ENCODE measurements at places on chromosomes 7 and 10.

DNA sequence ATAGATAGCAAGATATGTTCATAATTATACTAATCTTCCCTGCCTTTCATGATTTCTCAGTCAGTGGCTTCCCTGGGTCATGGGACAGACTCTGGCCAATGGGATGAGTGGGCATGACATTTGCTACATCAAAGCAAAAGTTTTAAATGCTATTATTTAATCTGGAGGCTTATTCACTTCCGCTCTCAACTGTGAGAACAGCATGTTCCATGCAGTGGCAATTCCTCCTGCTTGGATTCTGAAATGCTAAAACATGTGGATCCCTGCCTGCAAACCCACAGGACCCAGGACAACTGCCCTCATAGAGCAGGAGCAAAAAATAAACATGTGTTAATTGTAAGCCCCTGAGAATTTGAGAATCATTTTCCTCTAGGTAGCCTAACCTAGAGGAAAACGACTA, 1412.4 kb upstream of the CELF2 start:
- no peak for DNase-seq

DNA sequence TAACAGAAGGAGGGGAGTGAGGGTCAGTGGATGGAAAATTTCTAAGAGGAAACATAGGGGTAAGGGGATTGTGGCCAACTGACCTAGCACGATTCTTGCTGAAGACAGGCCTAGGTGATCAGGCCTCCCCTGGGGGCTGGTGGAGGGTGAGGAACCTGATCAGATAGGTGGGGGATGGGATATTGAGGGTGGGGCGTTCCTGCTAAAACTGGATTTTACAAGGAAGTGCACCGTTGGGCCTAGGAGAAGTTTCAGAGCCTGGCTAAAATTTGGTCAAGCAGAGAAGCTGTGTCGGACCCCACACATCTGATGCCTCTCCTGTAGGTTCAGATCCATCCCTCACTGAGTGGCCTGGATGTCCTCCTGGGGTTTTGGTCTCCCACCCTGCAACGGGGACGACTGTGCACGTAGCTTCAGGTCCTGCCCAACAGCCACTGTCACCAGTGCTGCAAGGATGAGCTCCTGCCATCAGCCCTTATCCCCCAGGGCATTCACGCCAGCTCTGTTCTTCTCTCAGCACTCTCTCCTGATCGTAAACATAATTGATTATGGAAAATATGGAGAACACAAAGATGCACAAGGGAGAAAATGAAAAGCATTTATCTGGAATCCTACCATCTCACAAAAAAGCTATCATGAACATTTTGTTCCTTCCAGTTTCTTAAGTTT, 89.9 kb downstream of the ADCY1 start:
- no peak for DNase-seq

- no peak for DNase-seq
Observed at GRCh38 chr7:94301024-94301586, 93.6 kb upstream of the COL1A2 start.

GRCh38 chr7:107014387-107015023, 30.0 kb upstream of the PRKAR2B start:
- no peak for DNase-seq

DNA sequence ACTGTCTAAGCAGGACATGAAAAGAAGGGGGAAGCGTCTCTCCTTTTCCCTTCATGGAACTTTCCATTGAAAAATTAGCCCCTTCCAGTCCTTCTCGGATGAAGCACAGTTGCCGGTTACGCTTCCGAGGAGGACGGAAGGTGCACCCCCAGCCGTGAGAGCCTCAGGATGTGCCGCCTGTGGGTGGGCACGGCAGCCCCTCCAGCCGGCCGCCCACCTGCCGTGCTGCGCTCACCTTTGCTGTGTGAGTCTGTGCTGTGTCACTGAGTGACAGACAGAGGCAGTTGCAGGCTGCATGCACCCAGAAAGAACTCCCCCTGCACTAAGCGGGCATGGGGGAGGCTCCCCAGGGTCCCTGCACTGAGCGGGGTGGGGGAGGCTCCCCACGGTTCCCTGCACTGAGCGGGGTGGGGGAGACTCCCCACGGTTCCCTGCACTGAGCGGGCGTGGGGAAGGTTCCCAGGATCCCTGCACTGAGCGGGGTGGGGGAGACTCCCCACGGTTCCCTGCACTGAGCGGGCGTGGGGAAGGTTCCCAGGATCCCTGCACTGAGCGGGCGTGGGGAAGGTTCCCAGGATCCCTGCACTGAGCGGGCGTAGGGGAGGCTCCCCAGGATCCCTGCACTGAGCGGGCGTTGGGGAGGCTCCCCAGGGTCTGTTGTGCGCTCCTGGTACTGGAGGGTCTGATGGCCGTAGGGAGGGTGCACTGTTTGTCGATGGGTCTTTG, 74.2 kb downstream of the DNAJB6 start:
- no peak for DNase-seq

DNA sequence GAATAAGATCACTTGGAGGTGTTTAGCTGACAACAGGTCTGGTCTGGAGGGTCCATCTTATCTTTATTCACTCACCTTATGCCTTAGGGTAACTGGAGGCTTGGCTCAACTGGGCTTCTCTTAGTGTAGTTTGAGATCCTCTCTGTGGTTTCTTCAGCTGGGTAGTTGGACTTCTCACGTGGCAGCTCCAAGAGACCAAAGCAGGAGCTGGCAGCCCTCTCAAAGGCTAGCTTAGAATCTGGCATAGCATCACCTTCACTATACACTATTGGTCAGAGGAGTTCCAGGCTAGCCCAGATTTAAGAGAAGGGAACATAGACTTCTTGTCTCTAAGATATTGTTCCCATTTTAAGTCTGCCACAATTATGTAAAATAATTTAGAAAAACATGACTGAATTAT, 16.4 kb downstream of the ADK start:
- no peak for DNase-seq

- DNase-seq = no peak
Observed at GRCh38 chr7:138661069-138661635, 40.0 kb downstream of the SVOPL start.

DNA sequence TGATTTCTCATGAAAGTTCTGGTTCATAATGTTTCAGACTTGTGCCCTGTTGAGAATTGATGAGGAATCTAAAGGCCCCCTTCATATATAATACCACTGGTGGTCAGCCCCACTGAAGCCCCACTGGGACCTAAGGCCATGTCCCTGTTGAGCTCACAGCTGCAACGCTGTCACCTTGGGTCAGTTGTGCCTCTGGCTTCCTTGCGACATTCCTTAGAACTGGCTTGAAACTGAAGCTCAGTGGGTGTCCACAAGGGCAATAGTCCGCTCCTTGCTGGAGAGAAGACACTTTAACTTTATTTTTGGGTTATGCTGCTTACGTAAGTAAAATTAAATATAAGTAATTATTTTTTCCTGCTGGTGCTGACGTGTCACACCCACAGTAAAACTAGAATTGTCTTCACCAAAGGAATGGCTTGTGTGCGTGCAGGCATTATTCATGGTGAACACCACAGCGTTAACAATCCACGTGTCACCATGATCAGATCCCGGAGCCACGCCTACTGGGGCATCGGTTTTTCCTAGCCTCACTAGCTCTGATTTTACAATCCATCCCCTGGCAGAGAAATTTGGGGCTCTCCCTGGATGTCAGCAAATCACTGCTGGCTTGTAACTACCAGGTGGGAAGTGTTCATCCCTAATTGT, 66.5 kb downstream of the BICC1 start:
- DNase-seq = no peak

DNA sequence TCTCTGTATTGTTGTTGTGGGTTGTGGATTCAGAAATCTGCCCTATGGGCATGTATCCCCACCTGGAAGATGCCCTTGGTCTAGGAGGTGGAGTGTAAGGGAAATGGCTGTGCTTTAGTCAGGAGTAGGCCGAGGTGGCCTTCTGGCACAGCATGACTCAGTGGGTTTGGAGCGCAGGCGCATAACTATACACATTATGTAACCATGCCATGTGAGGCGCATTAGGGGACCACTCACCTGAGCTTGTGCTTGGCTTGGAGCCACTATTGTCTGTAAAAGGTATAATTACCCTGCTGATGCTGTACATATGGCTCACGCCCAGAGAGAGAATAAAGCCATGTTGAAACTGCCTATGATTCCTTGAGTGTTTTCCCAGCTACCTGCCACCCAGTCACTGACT, 20.6 kb upstream of the ADAMTS14 start:
- DNase-seq = no peak

DNA sequence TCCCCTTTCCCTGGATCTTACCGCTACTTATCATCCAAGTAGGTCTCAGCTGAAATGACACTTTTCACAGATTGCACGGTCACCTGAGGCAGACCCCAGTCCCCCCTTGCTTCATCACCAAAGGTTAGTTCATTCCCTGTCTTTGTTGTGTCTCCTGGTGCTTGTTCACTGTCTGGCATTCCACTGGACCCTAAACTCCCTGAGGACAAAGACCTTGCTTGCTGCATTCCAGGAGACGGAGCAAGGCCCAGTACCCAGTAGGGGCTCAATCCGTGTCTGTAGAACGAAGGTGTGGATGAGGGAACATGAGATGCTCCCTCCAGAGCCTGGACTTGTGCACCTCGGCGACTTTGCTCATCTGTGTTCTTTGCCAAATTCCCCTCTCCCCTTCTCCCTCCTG, 160.0 kb downstream of the RAB11FIP2 start:
- DNase-seq = no peak

All from central memory CD4-positive, alpha-beta T cell (primary cell).